OCI-LY7 (cell line): ENCODE measurements at places on chromosomes 4 and X.

GRCh38 chr4:47386561-47387235 is 76.8 kb downstream of the COMMD8 start:
- no peak for DNase-seq

DNA sequence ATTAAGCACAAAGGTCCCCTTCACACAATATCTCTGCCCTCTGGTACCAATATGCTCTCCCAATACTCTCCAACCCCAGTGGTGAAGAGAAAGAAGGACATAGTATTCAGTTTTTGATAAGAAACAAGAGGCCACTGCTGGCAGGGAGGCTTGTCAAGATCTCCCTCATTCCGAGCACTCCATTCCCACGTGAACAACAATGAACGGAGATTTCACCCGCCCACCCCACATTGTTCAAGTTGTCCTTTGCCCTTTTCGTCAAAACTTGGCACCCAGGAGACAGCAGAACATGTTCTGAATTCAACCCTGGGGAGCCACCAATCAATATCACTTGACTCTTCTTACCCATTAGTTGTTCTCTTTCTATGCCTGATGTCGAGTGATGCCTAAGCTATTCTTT is 54.2 kb upstream of the SLC25A4 start:
- no peak for DNase-seq

DNA sequence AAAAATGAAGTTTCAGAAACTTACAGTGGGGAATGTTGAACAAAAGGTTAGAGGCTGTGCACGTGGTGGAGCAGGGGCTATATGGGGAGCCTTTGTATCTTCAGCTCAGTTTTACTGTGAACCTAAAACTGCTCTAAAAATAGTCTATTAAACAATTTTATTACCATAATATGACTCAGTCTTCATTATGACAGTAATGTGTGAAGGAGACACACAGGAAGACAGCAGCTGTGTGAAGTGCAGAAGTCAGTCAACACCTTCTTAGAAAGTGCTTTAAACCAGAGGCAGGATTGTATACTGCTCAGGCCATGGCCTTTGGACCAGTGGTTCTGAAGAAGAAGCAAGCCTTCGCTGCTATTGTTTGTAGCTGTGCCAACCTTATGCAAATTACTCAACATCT is 89.7 kb downstream of the ARHGAP10 start:
- no peak for DNase-seq

DNA sequence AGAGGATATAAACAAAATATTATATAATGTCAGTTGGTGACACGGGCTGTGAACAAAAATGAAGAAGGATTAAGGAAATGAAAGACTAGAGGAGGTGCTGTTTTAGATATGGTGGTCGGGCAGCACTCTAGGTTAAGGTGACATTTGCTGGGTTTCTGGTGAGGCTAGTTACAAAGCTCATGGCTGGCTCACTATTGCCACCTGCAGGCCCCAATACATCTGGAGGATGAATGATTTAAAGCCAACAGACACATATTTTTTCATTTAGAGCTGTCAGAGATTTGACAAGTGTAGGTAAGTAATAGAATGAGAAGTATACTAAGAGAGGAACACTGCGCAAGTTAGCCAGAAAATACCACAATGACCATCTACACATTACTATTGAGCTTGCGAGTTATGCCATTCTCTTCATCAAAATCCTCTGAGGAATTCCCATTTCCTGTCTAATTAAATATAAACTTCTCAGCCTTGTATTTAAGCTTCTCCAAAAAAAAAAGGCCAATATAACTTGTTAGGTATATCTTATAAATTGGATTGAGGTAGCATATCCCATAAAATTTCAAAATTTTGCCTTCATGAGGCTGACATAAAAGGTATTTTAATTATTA is 6.4 kb upstream of the FGG start:
- peak; percentile 73 for DNase-seq

DNA sequence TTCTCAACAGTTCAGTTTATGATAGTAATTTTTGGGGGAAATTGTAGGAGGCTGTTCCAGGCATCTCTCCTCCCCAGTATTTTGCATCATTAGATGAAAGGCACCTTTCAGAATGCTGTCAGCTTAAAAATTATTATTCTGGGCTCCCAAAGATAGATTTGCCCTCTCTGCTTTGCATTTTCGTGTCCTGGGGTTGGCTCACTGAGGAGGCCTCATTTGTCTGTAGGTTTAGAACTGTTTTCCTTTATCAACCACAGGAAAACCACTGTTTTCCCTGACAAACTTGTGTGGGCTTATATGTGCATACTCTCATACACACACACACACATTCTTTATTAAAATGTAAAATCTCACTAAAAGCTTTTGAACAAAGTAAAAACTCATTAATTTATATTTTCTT is 197.2 kb upstream of the VCX3A start:
- no peak for DNase-seq

DNA sequence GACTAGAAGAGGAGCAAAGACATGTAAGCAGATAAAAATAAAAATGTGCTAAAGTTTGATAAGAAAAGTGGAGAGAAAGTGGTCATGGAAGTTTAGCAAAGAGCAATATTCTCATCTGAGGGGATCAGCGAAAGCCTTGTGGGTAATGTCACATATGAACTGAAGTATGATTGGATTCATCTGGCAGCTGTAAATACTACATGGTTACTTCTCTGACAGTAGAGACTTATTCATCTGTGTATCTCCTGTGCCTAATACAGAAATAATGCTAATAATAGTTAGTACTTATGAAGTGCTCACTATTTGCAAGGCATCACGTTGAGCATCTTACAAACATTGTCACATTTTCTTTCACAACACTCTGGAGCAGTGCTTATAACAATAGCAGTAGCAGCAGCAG is 8.9 kb upstream of the IGSF1 start:
- no peak for DNase-seq

DNA sequence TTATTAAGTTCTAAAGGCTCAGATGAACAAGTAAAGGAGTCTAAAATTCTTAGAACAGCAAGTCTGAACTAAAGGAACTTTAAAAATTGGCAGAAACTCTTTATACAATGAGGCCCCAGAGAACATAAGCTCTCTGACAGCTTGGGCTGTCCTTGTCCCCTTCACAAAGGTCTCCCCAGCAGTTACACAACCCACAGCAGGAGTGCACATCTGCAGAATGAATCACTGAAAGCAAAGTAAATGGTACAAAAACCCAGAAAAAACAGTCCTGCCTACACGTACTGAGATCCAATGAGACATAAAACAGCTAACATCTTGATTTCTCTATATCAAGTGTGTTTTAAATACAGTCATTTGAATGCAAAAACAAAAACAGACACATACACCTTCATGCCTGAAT is 18.7 kb downstream of the RBBP7 start:
- DNase-seq = no peak

DNA sequence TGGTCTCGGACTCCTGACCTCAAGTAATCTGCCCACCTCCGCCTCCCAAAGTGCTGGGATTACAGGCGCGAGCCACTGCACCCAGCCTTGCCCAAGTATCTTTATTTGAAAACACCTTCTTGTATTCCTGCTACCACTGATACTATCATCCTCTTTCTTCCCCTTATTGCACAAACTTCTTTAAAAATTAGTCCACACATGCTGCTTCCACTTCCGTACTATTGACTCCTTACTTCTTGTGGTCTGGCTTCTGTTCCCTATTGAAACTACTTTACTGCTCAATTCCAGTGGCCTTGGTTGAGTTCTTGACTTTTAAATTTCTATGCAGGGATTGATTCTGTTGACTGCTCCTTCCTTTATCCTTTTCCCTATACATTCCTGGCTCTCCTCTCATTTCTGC is 38.8 kb downstream of the MTM1 start:
- DNase-seq = no peak

DNA sequence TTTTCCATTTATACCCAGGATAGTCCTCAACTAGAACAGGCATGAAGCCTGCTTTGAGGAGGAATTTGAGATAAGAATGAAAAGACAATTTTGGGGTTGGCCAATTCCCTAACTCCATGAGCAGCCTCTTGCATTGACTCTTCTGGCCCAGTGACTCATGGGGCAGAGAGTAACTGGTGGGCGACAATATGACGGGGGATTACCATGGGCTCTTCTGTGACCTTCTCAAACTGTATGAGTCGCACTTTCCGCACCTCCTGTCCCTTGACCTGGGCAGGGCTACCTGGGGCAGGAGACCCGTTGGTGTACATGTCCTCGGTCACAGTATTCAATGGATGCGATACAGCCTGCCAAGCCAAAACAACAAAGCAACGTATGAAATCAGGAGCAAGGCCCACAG is 13.3 kb downstream of the MPP1 start:
- DNase-seq = no peak

GRCh38 chr4:9762823-9763475 is 18.5 kb upstream of the DRD5 start:
- DNase-seq = peak; percentile 58

GRCh38 chrX:23511793-23512192 is 155.5 kb upstream of the PRDX4 start:
- no peak for DNase-seq

GRCh38 chrX:77070202-77070918 is 376.8 kb upstream of the FGF16 start:
- DNase-seq = peak; percentile 22

DNA sequence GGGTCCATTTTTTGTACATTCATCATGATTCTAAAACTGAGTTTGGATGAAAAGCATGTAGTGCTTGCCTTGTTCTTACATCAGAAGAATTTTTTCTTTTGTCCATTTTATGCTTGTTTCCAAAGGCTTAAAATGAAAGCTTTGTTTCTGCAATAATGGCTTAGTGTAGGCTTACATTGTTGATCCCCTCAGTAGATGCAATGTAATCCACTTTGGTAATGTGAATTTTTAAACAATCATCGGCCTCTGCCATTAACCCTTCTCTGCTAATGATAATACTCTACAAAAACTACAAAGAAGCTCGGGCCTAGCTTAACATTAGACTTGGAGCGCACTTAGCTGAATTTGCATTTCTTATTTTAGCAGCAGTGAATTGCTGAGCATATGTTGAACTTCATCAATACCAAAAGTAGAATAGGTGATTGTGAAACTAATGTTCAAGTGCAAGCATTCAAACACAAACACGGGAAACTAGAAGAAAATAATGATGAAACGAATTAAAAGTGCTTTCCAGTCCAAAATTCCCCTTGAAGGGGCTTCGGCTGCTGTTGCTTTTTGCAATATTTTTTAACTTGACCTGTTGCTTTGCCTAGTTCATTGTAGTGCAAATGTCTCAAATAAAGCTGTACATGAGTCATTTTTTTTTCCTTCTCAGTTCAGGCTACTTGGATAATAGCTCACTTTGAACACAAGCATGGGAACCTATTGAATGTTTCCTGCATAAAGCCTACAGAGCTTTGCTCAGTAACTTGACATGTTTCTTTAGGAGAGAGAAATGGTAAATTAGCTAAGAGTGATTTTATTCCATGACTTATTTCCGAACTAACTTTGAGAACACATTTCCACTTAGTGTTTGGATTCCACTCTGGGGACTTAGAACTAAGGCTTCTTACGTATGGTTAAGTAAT is 66.5 kb downstream of the SLIT2 start:
- no peak for DNase-seq
